CD8-positive, alpha-beta memory T cell (primary cell): ENCODE measurements at places on chromosomes 4 and X.
A peak's percentile ranks its signal among the peaks of the same experiment; 100 is the strongest.

GRCh38 chr4:98352940-98353339 is 91.8 kb downstream of the RAP1GDS1 start:
- DNase-seq = no peak

DNA sequence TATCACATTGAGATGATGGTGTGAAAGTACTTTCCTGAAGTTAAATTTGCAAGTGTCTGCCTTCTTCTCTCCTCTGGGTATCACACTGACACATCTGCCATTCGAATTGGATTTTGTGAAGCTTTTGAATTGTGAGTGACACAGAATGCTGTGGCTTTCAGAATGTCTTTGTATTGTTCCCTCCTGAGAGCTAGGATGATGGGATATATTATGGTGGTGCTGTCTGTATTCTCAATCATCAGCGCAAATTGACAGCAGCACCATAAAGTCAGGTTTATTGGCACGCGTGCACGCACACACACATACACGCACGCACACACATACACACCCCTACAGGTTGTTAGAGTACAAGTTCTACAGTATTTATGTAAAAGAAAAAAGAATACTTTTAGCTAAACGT is 143.3 kb downstream of the AWAT2 start:
- DNase-seq = no peak

GRCh38 chr4:153573881-153574802 is 108.0 kb downstream of the TMEM131L start:
- DNase-seq = peak; percentile 52

DNA sequence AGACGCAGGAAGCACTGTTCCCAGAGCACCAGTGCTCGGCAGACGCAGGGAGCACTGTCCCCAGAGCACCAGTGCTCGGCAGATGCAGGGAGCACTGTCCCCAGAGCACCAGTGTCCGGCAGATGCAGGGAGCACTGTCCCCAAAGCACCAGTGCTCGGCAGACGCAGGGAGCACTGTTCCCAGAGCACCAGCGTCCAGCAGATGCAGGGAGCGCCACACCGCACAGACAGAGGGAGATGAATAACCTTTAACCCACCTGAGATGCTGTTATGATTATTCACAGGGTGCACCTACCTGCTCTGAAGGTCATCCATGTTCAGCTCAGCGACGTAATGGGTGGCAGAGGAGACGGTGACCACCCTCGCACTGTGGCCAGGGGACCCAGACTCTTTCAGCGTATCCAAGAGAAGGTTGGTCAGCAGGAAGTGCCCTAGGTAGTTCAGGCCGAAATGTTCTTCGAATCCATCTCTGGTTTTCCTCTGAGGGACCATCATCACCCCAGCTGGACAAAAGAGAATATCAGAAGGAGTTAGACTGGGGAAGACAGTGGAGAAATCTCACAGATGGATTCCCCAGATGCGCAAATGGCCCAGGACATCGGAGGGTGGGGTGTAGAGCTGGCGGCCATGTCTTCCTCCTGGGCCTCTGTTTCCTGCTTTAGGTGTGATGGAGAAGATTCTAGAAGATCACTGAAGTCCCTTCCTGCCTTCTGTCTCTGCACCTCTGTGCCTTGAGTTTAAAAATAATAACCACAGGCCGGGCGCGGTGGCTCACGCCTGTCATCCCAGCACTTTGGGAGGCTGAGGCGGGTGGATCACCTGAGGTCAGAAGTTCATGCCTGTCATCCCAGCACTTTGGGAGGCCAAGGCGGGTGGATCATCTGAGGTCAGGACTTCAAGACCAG is 234.1 kb downstream of the DHRSX start:
- peak; percentile 16 for DNase-seq

DNA sequence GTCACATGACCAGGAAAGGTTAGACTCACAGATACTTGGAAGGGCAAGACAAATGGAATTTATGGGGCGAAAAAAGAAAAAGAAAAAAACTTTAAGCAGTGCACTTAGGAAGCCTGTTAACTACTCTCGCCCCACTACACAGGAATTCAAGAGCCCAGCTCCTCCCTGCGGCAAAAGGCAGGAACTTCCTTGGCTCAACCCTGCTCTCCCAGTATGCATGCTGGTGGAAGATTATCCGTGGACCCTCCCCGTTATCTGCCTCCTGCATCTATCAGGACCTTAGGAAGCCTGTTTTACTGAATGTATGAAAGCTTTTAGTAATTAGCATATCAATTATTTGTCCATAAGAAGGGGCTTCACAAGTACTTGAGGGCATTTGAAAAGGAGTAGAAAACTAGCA is 40.1 kb upstream of the RPA4 start:
- no peak for DNase-seq

- DNase-seq = no peak
Observed at GRCh38 chr4:35730414-35730813, 513.9 kb downstream of the ARAP2 start.

- DNase-seq = no peak
Observed at GRCh38 chr4:24979554-24979953, 51.2 kb downstream of the LGI2 start.

DNA sequence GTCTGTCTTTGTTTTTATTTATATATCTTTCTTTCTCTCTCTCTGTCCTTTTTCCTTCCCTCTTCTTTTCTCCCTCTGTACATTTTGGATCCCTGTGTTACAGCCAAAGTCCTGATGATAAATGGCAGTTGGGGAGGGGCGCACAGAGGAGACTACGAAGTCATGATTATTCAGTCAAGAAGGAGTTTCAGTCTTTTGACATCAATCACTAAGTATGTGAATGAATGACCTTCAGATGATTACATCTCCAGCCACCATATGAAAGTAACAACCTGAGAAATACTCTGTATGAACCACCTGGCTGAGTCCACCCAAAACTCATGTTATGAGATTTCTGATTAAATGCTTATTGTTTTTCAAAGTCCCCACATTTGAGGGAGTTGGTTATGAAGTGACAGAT is 45.0 kb downstream of the UGT2B7 start:
- no peak for DNase-seq

GRCh38 chr4:25310066-25310802 is 2.3 kb upstream of the ZCCHC4 start:
- no peak for DNase-seq

GRCh38 chr4:152357206-152357605 is 178.7 kb downstream of the FBXW7 start:
- no peak for DNase-seq

- DNase-seq = no peak
Observed at GRCh38 chr4:102596532-102596931, 95.4 kb downstream of the NFKB1 start.

- no peak for DNase-seq
Observed at GRCh38 chr4:7862561-7863192, 77.0 kb downstream of the AFAP1 start.

DNA sequence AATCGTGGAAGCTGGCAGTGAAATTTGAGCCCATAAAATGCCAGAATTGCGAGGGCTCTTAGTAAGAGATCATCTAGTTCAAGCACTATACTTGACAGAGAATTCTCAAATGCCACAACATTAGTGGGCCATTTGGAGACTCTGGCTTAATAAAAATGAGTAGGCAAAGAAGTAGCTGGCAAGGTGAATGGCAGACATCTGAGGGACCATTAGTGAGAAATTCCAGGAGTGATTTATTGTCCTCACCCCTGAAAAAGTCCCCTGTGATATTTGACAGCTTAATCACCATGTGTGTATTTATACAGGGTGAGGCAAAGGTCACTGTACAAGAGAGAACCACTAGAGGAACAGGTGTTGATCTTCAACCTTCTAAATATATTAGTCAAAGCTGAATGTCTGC is 207.5 kb downstream of the CHRDL1 start:
- no peak for DNase-seq

DNA sequence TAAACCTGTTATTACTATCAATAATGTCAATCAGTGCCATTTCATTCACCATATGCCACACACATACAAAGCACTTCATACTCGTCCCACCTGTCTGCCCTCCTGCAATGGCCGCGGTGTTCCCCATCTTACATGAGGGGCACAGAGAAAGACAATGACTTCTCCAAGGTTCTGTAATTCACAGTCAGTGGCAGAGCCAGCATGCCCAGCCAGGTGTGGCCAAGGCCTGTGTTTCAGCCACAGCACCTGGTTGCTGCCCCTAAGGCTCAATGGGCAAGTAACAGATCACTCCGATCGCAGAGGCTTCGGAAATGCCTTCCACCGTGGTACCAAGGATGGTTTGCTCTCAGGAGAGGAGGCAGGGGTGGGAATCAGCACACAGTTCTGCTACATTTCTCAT is 10.9 kb downstream of the AFAP1 start:
- no peak for DNase-seq
